ENCODE measurements at places on chromosomes 7 and 10.
A peak's percentile ranks its signal among the peaks of the same experiment; 100 is the strongest.

DNA sequence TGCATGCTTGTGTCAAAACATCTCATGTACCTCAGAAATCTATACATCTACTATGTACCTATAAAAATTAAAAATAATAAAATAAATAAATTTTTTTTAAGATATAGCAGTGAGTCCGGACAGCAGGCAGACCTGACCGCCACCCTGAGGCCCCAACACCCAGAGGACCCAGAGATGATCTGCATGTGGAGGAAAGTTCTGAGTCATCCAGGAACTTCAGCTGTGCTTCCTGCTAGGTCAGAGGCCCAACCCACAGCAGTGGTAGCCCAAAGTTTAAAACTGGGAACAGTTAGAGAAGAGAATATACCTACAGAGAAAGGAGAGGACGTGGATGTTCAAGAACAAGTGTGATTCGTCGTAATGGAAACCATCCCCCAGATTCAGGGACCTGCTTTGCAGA is 683.7 kb upstream of the NRP1 start:
- DNase-seq, result no peak

GRCh38 chr7:68744036-68744435 is 854.2 kb upstream of the AUTS2 start:
- no peak for DNase-seq

GRCh38 chr7:20795361-20795760 is 8.7 kb upstream of the SP8 start:
- DNase-seq, result no peak

GRCh38 chr7:47379629-47380324 is 202.1 kb downstream of the TNS3 start:
- DNase-seq, result peak; percentile 41

DNA sequence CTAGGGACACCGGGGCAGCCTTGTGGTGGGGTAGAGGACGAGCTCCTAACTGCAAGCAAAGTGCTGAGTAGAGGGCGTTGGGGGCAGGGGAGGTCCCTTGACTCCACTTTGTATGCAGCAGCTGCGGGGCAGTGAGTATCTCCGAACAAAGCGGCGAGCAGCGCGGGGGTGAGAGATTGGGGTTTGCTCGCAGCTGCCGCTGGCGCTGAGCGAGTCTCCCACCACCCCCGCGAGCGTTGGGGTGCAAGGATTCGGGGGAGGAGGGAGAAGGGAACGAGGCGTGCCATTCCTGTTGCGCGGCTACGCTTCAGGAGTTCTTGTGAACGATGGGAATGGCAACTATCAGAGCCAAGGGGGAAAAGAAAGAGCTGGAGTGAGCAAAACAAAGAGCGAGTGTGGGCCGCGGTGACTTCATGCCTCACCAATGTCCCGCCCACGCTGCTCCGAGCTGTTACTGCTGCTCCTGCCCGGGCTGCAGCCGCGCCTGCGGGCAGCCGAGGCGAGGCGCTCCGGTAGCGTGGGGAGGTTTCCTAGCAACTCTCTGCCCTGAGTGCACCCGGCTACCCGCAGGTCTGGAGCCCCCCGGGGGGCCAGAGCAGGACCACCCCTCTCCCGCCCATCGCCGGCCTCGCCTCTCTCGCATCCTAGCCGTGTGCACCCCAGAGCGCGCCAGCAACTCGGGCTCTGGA is at the start of gene ITGB8:
Gene ITGB8 (plus strand): TSS at position 662 of the 689 bp plus-strand sequence. CDS start 907 bp downstream, outside the sequence.
- peak; percentile 81 for DNase-seq

DNA sequence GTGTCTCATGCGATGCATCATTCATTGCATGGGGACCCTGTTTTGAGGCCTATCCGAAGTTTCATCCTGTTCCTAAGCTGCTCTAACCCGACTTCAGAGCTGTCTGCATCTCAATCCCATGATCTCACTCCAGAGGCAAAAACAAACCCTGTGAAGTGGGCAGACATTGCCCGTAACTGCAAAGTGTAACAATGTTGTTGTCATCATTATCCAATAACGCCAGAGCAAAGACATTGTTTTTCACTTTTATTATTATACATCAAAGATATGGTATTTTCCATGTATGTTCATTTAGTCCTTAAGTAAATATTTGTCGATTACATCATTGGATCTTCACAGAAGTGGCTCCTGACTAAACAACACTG is 246.7 kb downstream of the KLF6 start:
- no peak for DNase-seq

DNA sequence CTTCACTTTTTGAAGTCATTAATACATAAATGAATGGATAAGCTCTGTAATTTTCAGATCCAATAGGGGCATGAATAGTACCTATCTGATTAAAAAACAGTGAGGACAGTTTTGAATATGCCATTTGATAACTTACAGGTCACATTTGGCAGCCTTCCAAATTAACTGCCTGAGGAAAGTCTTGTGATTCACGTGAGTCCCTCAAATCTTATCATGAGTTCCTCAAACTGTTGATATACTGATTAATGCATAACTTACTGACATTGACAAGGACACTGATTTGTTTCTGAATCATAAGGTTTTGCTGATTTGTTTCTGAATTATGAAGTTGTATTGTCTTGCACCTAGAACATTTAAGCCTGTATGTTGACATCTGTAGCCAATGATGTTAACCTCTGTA is 55.1 kb downstream of the ANKMY2 start:
- DNase-seq, result no peak

- no peak for DNase-seq
Measured at GRCh38 chr7:47087866-47088265, 494.0 kb downstream of the TNS3 start.

GRCh38 chr10:78717200-78717599 is 351.6 kb upstream of the ZMIZ1 start:
- DNase-seq, result no peak

GRCh38 chr10:113261611-113262091 is 291.2 kb upstream of the HABP2 start:
- no peak for DNase-seq

DNA sequence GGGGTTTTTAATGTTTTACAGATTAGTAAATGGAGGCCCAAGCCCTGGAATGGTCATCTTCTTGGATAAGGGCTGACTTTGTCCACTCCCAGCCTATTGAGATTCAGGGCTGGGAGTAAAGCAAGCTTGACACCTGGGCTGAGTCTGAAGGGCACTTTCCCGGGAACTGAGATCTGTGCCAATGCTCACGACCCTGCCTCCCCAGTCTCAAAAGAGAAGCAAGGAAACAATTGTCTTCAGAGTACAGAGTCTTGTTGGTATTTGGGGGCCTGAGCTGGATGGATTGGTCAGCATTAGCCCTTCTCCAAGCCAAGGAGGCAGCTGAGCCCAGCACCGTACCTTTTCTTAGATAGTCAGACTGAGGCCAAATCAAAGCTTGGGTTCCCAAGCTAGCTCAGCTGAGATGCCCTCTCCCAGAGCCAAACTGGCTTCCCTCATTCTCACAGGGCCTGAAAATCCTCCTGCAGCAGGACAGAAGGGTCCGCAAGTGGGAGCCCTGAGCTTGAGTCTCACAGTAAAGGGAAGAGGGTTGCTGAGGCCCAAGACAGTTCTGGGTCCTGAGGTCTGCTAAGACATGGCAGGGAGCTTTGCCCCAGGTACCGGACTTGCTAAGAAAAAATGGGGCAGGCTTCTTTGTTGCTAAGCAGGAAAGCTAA is 3.7 kb downstream of the DDIT4 start:
- no peak for DNase-seq

DNA sequence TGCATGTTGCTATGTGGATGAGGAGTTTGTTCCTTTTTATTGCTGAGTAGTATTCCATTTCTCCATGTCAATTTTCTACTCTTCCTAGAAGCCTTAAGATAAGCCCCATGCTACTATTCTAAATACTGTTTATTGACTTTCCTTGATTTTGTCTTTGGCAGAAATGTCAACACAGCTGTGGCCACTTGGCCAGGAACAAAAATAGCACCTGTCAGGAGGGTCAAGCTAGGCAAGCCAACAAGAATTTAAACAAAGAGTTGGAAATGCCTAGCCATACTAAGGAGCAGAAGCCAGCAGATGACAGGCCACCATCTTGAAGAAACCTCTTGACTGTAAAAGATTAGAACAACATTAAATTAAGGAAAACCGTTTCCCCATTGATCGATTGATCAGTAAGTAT is 34.7 kb downstream of the JAZF1 start:
- no peak for DNase-seq

DNA sequence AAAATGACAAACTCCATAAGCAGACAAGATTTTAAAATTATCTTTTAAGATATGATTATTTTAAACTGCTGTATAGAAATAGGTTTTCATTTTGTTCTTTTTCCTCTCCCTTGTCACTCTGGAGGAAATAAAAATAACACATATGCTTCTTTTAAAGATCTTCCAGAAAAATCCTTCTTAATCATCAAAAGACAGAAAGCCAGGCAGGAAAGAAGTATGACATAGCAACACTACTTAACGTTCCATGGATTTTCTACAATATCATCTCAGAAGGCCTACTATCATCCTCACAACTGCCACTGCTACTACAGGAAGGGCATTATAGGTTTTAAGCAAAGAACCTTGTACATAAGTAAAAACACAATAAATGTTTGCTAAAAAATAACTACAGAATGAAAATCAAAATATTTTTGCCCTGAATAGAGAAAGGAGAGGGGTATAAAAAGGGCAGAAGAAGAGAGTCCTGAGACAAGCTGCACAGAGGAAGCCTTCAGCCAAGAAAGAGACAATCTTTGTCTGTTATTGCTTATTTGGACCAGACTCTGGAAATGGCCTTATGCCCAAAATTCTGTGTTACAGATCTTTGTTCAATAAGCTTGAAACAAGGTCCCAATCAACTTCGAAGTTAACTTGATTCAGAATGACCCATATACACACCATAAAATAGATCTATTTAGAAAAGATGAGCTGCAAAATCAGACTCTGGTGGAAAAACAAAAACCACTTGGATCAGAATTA is 67.8 kb downstream of the ABI1 start:
- no peak for DNase-seq

GRCh38 chr7:10930551-10930950 is 43.1 kb upstream of the PHF14 start:
- DNase-seq, result no peak

- peak; percentile 76 for DNase-seq
Measured at GRCh38 chr10:99560277-99561126, 27.8 kb downstream of the NKX2-3 start.

DNA sequence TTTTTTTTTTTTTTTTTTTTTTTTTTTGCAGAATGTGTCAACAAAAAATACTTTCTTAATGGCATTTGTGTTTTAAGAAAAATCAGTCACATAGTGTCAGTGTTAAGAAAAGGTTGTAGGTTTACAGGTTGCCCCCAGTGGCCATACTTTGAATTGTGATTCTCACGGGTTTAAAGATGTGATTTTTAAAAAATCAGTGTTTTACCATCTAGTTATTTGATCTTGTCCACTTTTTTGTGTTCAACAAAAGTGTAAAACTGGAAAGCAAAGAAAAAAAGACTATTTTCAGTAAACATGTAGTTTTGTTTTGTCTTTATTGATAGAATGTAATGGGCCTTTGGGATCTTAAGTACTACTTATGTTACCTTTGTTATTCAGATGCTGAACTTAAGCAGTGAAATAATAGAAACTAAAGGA is 25.7 kb downstream of the SUV39H2 start:
- no peak for DNase-seq

All from nephron progenitor cell (in vitro differentiated cells).